ENCODE measurements at places on chromosomes 1 and 21.

GRCh38 chr1:95230768-95231191, 3.2 kb upstream of the RWDD3 start:
- DNase-seq, result no peak

- no peak for DNase-seq
Measured at GRCh38 chr1:19311503-19311930, 427 bp downstream of the AKR7A2 start.

GRCh38 chr21:45905196-45905595, 76.4 kb upstream of the COL6A1 start:
- no peak for DNase-seq

DNA sequence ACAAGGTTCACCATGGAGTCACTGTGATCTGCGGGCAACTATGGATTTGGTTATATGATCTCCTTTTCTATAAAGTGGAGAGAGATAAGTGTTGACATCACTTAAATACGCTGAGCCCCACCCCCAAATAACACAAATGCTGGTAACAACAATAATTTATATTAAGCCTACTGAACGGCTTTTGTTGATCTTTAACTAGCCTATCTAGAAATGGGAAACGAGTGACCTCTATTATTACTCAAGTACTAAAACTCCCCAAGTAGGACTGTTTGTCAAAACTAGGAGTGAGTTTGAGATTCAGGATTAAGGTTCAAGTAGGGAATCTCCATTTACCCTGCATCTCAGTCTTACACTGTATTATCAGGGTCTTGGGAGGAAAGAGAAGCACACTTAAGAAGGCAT, 52.2 kb downstream of the MAP3K7CL start:
- no peak for DNase-seq

- no peak for DNase-seq
Measured at GRCh38 chr1:75522389-75522788, 88.5 kb downstream of the SLC44A5 start.

DNA sequence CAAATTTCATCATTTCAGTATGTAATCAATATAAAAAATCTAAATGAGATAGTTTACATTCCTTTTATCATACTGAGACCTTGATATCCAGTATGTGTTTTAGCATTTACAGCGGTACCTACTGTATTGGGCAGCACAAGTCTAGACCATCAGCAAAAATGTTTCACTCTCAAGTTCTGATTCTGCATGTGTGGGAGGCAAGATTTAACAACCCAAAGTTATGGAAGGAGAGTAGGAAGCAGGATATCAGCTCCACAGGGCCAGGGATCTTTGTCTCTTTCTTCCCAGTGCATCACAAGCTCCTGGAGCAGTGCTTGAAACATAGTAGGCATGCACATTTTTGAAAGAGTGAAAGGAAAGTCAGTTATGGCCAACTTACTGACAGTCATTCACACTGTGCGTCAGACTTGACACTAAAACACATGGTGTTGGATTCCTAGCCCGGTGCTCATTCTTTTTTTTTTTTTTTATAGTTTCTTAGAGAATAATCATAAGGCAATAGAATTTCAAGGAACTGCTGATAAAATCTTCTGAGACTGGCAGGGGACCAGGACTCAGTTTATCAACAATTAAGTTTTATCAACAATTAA, 6.1 kb downstream of the TENT5C start:
- no peak for DNase-seq

DNA sequence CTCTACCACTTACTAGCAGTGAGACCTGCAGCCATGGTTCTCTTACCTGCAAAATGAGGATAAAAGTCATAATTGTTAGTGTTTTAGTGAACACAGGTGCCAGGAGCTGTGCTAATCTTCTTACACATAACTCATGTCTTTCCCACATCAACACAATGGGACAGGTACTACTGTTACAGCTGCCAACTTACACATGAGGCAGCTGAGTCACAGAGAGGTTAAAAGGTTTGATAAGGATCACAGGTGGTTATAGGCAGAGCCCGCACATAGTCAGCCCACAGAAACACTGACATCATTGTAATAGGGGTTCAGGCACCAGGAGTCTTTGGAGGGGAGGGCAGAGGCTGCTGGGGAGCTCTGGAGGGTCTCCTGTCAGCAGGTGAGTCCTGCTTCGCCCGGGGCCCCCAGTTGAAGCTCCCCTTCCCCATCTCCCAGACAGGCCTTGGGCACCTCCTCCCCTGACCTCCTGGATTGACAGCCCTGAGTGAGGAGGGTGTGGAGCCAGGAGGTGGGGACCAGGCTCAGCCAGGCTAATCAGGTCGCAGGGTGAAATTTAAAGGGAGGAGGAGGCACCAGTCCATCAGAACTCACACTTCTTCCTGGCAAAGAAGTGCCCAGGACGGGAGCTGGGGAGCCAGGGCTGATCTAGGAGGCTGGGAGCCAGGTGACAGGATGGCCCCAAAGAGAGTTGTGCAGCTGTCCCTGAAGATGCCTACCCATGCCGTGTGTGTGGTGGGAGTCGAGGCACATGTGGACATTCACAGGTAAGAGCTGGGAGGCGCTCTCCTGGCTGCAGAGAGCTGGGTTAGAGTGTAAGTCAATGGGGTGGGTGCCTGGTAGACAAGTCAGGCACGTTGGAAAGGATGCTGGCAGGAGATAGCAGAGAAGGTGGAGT, at the start of gene PADI1:
Gene PADI1 (plus strand): TSS at position 583 of the 895 bp plus-strand sequence. CDS start 90 bp downstream, at position 673.
- DNase-seq, result no peak

DNA sequence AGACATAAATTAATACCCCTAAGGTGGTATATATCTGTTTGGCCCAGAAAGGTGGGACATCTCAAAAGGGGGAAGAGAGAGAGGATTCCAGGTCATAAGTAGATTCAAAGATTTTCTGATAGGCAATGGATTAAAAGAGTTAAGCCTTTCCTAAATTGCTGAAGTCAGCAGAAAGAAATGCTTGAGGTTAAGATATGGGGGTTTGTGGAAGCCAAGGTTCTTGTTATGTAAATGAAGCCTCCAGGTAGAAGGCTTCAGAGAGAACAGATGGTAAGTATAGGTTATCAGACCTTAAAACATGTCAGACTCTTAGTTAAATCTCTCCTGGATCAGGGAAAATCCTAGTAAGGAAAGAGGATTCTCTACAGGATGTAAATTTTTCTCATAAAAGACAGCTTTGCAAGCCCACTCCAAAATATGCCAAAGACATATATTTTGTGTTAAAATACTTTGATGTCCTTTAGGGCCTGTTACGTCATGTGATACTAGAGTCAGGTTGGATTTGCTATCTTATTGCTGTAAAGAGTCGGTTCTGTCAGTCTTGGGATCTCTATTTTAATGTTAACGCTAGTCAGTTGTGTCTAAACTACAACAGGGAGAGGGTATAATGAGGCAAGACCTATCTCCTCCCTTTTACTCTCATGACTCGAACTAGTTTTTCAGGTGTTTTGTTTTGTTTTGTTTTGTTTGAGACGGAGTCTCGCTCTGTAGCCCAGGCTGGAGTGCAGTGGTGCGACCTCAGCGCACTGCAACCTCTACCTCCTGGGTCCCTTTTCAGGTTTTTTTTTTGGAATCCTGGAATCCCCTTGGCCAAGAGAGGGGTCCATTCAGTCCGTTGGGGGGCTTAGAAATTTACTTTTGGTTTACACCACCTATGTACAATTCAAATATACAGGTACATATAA, 30.6 kb downstream of the RGS2 start:
- DNase-seq, result no peak

DNA sequence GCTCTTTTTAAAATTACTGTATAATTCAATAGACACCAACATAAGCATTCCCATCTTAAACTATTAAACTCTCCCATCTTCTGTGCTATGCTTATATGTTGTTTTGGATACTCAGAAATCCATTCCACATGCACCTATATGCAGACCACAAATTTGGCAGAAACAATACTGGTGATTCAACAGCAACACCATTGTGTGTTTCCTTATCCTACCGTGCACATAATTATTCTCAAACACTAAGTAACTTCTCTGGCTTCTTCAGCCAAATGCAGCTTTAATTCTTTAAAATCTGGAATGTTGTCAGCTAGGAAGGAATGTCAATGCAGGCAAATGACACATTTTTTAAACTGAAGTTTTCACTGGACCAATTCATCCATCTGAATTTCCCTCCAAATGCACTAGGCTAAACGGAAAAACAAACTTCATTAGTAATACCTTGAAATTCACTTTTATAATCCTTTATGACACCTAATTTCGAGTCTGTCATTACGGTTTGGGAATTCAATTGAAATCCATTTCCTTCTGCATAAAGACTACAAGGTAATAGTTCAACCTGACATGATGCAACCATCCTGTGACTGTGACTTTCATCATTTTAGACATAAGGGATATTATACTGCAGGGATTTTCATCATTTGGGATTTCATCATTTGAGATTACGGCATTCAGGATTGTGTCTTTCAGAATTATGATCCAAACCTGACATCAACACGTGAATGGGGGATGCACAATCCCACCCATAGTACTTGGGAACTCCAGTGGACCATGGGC, 308.5 kb downstream of the LTN1 start:
- DNase-seq, result no peak

DNA sequence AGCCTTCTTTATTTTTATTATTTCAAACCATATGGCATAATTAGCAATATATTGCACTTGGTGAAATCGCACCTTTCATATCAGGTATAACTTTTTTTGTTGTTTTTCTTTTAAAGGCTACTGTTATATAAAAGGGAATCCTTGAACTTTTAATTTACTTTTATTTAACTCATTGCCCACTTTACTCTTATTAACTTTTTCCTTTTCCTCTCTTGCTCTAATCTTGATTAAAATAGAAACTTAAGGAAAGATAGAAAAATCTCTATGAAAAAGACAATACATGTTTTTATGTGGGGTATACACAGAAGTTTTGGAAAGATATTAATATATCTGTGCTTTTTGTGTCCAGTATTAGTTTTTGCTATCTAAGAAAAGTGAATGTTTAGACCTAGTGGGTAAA, 805.8 kb downstream of the USP25 start:
- no peak for DNase-seq

DNA sequence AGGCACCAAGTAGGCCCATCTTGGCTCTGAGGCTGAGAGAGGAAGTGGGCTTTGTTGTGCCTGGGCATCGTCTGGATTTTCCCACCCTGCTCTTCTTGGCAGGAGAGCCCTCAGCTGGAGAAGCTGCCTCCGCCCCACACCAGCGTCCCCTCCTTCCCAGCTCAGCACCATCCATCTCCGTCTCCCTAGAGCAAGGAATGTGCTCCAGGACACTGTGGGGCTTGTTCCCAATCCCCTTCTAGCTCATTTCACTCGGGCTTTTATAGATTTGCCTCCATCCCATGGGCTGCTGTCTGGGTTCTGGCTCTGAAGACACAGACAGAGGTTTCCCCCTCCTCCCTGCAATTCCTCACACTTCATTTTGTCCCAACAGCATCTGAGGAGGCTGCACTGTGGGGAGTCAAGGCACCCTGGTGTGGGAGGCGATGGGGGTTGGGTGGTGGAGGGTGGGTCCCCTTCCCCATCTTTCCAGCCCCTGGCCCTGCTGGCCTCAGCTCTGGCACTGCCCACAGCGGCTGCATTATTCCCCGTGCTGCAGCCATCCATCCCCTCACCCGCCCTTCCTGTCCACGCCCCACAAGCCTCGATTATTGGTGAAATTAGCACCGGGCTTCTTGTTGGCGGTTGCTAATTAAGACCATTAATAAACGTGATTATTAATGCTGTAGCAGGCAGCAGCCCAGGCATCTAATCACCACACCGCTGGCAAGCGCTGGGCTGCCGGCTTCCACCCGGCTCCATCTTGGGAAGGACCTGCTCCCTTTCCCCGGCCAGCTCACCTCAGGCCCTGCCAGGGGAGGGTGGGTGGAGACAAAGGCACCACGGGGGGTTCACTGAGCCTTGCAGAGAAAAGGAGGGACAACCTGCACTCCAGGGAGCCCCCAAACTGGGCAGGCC, 21.7 kb downstream of the RHBG start:
- no peak for DNase-seq

DNA sequence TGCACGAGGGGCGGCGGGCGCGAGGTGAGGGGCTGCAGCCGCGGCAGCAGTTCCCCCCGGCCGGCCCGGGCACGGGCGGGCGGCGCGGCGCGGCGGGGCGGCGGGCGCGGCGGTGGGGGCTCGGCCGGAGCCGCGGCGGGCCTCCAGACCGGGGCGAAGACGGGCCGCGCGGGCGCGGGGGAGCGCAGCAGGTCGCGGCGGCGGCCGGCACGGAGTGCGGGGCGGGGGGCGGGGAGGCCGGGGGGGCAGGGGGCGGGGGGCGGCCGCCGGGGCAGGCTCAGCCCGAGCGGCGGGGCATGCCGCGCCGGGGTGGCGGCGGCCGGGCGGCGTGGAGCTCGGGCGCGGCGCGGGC, 311 bp downstream of the IRF2BP2 start:
- DNase-seq, result no peak

DNA sequence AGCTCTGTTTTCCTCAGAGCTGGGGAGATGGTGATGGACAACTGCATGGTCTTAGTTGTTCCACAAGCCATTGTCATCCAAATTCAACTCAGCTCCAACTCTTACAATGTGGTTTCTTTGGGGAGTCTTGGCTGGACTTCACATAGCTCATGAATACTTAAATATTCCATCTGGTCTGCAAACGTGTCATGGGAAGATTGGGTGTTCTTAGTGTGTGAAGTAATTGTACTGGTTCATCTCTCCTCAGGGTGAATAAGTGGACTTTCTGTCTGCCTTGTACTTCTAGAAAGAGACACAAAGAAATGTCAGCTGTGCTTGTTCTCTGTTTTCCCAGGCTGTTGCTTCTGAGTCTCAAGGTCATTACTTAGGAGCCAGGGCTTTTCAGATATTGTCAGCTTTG, 106.6 kb downstream of the VPS13D start:
- no peak for DNase-seq

DNA sequence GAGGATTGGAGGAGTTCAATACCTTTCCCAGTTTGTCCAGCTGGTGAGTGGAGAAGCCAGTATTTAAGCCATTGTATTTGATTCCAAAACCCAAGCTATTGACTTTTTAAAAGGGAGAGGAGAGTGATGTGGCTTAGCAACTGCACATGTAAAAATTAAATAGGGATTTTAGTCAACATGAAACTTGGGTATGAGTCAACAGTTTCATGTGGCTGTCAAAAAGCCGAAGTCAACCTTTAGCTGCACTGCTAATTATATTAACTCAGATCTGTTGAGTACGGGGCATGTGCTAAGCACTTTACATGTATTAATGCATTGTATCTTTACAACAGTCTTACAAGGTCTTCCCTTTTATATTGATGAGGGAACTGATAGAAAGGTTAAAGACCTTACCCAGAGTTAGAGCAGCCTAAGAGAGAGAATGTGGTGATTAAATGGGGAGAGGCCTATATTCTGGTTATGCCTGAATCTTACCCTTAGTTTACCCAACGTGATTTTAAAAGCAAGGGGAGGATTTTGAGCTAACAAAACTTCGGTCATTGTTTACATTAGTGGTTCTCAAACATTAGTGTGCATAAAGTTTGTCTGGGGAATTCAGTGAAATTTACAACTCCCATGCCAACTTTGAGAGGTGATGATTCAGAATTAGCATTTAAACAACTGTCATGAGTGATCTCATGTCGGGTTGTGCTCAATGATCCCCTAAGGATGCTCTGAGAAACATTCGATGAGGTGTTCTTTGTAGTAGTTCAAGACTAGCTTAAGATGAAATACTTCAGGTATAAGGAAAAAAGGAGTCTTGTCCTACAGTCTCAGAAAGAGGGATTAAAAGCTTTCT, 6.9 kb upstream of the SLC35F3 start:
- no peak for DNase-seq

DNA sequence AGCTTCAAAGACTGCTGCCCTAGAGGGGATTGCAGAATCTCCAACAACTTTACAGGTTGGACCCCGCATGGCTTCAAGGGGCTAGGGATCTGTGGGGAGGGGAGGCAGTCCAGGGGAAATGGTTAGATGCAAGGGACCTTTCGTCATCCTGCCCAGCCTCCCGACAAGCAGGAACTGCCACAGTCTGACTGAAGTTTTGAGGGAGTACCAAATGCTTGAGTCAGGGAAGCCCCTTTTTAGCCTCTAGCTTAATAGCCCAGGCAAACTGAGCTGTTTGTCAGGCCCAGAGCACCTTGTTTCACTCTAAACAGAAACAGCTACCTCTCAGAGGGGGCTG, 1.1 kb downstream of the TOR3A start:
- no peak for DNase-seq
